ENCODE measurements at places on chromosomes 6 and 20.
A peak's percentile ranks its signal among the peaks of the same experiment; 100 is the strongest.

DNA sequence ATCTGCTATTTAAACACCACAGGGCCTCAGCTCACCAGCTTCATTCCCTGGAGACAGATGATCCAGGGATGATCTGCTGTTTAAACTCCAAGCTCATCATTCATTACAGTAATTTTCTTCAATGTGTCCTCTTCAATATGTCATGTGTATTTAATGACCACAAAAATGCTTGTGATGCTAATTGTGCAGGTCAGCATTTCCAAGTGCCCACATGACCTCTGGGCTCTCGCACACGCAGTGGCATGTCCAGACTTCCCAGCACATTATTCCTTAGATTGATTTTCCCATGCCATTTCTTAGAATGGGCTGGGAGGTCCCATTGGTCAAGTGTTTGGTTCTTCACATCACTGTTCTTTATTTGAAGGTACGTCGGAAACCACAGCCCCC lies 434.4 kb downstream of the HAO1 start:
- no peak for DNase-seq

GRCh38 chr20:59028812-59029211 lies 3.3 kb downstream of the ATP5F1E start:
- DNase-seq = no peak

DNA sequence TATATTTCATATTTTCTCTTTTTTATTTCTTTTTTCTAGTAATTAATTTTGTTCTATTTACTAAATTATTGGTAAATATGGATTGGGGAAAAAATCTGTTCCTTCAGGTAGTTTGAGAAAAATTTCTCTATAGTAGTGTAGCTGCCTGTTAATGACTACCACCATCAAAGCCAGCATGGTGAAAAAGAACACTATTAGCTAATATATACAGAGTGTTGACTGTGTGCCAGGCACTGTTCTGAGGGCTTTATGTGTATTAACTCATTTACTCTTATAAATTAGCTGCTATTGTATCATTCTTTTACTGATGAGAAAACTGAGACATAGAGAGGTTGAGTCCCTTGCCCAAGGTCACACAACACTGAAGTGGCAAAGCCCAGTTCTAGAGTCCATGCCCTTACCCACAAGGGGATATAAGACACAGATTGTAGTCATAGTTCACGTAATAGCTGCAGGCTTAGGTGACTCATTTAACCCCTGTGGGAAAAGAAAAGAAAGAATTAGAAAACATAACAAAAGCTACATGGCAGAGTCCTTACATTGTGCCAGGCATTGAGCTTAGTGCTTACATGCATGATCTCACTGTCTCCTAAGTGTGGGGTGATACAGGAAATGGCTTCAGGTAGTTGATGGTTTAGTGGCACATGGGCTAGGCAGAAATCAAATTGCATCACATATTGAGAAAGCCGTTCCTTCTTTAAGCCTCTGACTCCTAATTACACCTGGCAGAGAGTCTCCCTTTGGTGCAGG lies 12.2 kb upstream of the AKIRIN2 start:
- no peak for DNase-seq

DNA sequence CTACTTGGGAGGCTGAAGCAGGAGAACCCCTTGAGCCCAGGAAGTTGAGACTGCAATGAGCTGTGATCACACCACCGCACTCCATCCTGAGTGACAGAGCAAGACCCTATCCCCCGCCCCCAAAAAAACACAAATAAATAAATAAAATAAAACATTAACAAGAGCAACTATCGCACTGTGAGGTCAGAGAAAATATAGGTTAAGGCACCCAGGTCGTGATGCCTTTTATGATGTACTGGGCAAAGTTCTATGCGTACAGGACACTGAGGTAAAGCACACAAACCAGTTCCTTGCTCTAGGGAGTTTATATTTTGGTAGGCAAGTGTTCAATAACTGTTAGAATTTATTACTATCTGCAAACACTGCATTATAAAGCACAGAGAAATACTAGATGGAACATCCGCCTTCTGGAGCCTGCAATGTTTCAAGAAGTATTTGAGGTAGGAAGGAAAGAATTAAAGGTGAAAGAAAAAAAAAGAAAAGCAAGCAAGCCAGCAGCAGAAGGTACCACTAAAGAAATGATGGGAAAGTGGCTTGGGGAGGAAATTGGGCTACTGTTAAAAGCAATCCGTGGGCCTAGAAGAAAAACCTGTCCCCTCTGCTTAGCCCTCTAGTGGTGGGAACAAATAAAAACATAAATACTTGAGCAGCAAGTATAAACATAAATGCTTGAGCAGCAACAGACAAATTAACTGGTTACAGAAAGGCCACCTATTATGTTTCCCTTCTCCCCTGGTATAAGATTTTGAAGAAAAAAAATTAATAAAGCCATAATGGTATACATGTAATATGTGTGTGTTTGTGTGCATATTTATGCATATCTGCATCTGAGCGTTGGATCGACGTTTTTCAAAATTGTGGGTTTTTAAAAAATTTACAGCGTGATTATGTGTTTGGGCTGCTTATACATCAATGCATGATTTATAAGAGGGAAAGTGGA lies 128.0 kb downstream of the PHACTR1 start:
- no peak for DNase-seq

GRCh38 chr6:168400037-168400436 lies 40.9 kb upstream of the SMOC2 start:
- peak; percentile 82 for DNase-seq

- no peak for DNase-seq
Measured at GRCh38 chr20:20367575-20368417, at the start of gene INSM1. Gene INSM1, plus strand, starts transcription at chr20:20368104. Its CDS starts 164 bp downstream, at chr20:20368268.

- DNase-seq = peak; percentile 89
Measured at GRCh38 chr6:31834367-31835250, 7.1 kb downstream of the HSPA1B start.

DNA sequence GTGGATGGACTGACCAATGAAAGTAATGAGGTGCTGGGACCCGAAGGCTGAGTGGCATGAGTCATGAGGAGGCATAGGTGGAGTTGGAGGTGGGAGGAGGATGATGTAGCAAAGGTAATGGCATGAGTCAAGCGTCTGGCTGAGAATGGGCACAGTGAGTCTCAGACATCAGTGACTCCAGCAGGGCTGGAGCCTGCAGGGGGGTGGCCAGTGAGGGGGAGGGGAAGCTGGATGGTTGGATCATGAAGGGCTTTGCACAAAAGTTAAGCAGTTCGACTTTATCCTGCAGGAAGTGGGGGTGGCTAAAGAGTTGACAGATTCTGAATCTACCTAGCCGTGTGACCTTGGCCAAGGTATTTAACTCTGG lies 99.0 kb upstream of the IYD start:
- DNase-seq = no peak

Measured in psoas muscle (tissue), 8 donors.